ENCODE measurements at places on chromosomes 2 and 18.
A peak's percentile ranks its signal among the peaks of the same experiment; 100 is the strongest.

- DNase-seq, result no peak
These were observed 55.2 kb downstream of the METTL4 start for GRCh38 chr18:2515908-2516625.

DNA sequence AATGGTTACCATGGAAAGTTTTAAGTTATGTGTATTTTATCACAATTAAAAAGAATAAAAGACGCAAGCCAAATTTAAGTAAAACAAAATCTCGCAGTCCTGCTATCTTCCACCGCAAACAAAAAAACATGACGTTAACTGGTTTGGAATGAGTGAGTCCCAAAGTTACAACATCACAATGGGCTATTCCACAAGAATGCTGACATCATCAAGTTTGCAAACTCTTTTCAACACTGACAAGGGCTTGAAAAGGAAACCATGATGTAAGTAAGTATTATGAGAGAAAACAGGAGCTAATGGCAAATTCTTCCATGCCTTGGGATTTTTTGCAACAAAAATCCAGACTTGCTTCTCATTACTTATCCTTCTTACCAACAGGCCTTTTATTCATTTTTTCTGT, 31.1 kb downstream of the SIGLEC15 start:
- DNase-seq, result no peak

DNA sequence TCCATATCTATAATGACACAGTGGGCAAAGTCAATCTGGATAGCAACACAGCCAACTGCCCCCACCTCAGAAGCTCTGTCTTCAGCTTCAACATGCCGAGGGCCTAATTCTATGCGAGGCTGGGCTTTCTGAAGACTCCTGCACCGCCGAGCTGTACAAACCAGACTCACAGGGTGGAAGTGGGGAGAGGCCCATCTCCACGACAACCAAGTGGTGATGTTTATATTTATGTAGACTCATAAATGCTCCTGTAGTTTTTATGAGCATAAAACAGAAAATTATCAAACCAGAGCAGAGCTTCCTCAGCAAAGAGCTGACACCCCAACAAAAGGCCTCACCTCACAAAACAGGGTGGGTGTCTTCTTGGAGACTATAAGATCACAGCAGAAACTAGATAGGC, 77.0 kb upstream of the LGALSL start:
- no peak for DNase-seq

- no peak for DNase-seq
These were observed 36.8 kb upstream of the EML4 start for GRCh38 chr2:42132191-42132965.

- no peak for DNase-seq
These were observed 35.4 kb downstream of the PDE1A start for GRCh38 chr2:182391443-182391842.

DNA sequence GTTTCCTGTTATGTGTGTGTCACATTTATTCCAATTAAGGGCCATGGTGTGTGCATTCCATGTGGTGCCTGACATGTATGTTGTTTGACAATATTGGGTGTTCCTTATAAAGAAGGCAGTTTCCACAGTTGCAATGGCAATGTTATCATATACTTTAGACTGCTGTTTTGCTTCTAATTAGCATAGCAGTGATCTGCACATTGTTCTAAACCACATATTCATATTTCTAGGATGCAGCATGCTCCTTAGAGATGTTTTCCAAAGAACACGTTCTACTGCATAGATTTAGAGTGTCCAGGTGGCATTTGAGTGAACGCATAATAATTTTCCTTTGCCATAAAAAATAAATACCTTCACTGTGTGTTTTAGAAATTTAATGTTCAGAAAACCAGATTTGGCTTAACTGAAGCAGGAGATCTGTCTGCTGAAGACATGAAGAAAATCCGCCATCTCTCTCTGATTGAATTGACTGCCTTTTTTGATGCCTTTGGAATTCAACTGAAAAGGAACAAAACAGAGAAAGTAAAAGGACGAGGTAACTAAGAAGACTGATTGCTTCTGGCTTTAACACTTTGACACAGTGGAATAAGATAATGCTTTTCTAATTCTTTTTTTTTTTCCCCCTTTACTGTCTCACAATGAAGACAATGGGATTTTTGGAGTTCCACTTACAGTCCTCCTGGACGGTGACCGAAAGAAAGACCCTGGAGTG, 143.7 kb downstream of the ARHGAP28 start:
- DNase-seq, result no peak

GRCh38 chr18:22447792-22448191, 30.1 kb upstream of the CTAGE1 start:
- no peak for DNase-seq

DNA sequence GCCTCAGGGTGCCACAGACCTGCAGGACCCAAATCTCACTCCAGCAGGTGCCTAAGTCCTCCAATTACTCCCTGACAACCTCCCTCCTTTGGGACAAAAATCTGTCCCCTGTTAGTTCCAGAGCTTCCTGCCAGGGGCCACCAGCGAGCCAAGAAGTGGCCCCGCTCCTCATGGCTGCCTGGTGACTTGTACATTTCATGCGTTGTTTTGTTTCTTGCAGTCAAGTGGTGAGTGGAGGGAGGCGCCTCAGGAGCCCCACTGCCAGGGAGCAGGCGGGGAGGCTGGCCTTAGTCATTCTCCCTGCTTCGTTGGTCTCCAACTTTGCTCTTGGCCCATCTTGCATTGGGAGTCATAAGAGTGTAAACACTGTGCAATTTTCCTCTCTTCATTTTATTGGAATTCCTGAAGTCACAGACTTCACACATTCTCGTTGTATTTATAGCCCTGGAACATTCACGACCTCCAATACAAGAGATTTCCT, 81.3 kb downstream of the KCNF1 start:
- no peak for DNase-seq

GRCh38 chr18:73891572-73892421, 255.8 kb downstream of the FBXO15 start:
- no peak for DNase-seq

- DNase-seq, result no peak
These were observed 18.0 kb downstream of the MALL start for GRCh38 chr2:110097506-110098220.

- DNase-seq, result peak; percentile 47
These were observed 17.3 kb upstream of the KLHL23 start for GRCh38 chr2:169716238-169716886.

DNA sequence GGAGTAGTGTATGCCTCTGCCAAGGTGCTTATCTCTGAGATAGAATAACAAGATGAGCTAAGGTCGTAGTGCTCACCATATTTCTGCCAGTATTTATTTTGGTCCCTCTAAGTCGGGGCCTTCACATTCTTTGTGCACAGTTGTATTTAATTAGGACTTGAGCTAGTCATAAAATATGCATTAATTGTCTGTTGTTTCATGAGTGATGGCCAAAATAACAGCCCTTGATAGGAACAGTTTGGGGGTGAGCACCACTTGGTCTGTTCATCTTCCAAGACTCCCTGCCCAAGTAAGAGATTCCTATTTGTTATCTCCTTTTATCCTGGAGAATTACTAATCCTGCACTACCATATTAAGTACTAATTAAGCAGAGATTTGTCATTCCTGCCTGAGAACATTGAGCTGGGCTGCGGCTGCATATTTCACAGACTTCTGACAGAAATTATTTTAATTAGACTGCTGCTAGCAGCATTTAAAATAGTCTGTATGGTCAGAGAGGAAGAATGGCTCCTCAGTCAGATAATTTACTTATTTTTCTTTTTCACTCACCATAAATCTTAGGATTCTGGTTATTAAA, 435.1 kb downstream of the MTX2 start:
- DNase-seq, result no peak

GRCh38 chr18:59057969-59058368, 81.7 kb upstream of the SEC11C start:
- no peak for DNase-seq

Measured in NCI-H1092 (cell line).